ENCODE measurements at places on chromosomes 1 and 21. TPM values are rescaled to one million over a fixed set of nuclear protein-coding genes. Genes with fewer than 3 reads are reported as not detected.

The EDARADD gene
- 54.8 TPM for total RNA-seq

DNA sequence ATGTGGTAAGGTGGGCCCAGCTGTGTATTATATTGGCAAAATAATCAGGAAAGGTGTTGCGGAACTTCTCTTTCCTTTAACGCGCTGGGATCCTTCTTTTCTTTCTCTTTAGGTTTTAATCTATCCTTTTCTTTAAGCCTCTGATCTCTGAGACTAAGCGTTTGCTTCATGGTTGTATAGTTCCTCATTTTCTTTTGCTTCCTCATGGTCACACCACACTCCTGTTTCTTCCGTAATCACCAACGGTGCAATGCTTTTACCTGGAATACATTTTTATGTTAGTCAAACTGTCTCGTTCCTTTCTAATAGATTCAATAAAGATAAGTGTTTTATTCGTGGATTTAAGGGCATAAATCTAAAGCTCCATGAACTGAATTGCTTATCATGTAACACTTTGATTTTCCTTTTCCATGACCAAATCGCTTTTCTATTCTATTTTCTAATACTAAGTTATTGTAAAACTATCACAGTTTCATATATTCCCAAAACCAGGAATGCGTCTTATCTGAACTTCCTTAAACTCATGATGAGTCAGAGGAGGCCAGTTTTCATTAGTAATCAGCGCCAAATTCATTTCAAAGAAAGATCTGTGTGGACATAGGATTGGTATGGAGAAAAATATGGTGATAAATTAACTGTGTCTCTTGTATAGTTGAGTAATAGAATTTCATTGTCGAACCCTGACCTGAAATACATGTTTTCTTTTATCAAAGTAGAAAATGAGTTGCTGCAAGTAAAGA lies 12.2 kb downstream of the SDCCAG8 start:
- no peak overlapping the region for H3K27ac ChIP-seq
- H3K4me1 ChIP-seq = peaks cover 8% of the 10 kb centered on the region
- DNase-seq = no peak

DNA sequence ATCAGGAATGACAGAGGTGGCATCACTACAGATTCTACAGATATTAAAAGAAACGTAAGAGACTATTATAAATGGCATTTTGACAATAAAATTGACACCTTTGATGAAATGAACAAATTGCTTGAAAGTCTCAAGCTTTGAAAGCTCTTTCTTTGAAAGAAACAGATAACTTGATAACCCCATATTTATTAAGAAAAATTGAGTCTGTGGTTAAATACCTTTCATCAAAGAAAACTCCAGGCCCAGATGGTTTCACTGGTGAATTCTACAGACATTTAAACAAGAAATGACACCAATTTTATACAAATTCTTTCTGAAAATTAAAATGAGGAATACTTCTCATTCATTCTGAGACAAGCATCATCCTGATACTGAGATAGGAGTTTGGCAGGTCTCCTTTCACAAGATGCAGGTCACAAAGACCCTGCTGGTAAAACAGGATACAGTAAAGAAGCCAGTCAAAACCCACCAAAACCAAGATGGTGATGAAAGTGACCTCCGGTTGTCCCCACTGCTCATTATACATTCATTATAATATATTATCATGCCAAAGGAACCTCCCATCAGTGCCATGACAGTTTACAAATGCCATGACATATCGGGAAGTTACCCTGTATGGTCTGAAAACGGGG lies 210.9 kb downstream of the AKT3 start:
- H3K27me3 ChIP-seq = no peaks in the 10 kb centered on the region
- H3K4me3 ChIP-seq = no peak overlapping the region
- H3K36me3 ChIP-seq = peaks cover 13% of the 10 kb centered on the region

DNA sequence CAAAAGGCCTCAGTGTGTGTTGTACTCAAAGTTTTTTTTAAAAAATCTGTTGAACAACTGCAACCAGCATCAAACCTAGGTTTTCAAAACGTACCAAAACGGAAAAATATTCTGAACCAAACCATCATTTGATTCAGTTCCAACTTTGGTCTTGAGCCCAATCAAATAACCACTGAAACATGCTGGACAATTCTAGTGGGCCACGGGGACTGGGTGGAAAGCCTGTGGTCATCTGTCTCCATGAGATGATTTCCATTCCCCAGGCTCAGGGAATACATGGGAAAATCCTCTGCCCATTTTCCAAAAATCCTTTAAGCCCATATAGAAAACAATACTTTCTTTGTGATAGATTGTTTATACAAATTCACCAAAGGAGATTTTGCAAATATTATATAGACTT lies 22.5 kb downstream of the ITPKB start:
- H3K36me3 ChIP-seq = peaks cover 59% of the 10 kb centered on the region
- no peaks in the 10 kb centered on the region for H3K27me3 ChIP-seq
- no peak overlapping the region for H3K27ac ChIP-seq
- DNase-seq = no peak
- H3K4me1 ChIP-seq = peaks cover 57% of the 10 kb centered on the region
- H3K4me3 ChIP-seq = no peak overlapping the region

The ACTN2 gene
- total RNA-seq = 0.21 TPM
